Hematopoietic multipotent progenitor cell treated with erythropoietin and hydrocortisone succinate and interleukin-3 and kit ligand, for 15 days (in vitro differentiated cells): ENCODE measurements at places on chromosomes 6 and 20.

- no peak for DNase-seq
Measured at GRCh38 chr6:113209315-113209714, 647.8 kb upstream of the MARCKS start.

GRCh38 chr6:35747877-35748276 is 11.0 kb downstream of the ARMC12 start:
- DNase-seq, result no peak

DNA sequence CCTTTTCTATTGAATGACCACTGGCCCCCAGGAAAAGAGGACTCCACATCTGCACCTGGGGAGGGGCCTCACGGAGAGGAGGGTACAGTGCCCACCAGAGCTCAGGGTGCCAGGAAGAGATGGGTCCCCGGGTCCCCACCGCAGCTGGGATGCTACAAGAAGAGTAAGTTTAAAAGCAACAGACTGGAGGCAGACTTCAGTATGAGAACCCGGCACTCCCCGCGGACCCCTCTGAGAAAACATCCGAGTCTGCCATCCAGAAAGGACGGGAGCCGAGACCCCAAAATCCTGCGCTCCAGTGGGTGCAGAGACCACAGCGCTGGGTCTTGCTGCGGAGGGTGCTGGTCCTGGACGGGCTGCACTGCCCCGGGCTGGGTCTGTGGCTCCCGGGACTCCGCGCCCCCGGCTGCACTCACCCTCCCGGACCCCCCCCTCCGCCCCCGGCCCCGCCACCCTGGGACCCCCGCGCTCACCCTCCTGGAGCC is 350 bp downstream of the HELZ2 start:
- DNase-seq, result no peak

DNA sequence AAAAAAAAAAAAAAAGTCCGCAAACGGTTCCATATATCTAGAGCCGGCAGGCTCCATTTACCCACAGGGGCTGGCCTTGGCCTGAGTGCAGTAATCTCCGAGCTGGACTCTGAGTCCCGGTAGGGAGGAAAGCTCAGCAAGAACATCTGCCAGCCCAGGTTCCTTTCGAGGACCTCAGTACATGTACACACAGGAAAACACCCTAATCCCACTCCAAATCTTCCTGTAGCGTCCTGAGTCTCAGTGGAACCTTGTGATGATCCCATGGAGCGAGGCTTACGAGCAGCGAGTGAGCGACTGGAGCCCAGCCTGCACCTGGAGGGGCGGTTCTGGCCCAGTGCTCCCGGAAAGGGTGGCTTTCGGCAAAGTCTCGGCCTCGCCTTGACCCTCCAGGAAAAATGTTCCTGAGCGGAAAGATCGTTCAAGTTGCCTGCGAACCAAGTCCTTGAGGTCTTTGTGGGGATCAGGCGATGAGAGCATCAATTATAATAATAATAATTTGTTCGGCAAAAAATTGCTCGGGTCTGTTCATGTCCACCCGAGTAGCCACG is 32.1 kb downstream of the PRSS16 start:
- no peak for DNase-seq

- DNase-seq, result no peak
Measured at GRCh38 chr6:143803769-143804568, 39.2 kb upstream of the LTV1 start.

DNA sequence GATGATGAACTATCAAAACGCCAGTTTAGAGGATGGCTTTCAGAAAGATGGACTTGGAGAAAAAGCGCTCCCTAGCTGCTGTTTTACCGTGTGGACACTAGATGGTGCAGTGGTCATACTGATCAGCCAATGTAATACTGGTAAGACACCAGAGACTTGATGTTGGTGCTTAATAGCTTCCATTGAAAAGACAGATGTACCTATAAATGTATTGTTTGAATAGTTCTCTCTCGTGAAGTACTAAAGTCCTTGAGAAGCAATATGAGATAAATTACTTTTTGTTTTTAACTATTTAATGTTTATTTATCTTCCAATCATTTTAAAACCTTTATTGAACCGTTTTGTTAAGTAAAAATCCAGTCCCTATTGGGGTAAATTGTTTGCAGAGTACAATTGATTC is 63.9 kb upstream of the FUCA2 start:
- peak; percentile 65 for DNase-seq

- DNase-seq, result no peak
Measured at GRCh38 chr20:48191200-48191599, 405.9 kb upstream of the SULF2 start.

- no peak for DNase-seq
Measured at GRCh38 chr6:6856538-6857523, 250.9 kb upstream of the RREB1 start.

- DNase-seq, result peak; percentile 93
Measured at GRCh38 chr20:62301773-62302340, 940 bp upstream of the ADRM1 start.

- DNase-seq, result no peak
Measured at GRCh38 chr20:24842918-24843715, 106.0 kb upstream of the CST7 start.

GRCh38 chr6:46444772-46445454 is 46.3 kb downstream of the RCAN2 start:
- DNase-seq, result no peak

GRCh38 chr20:34388000-34388399 is 24.9 kb downstream of the ITCH start:
- no peak for DNase-seq

- DNase-seq, result no peak
Measured at GRCh38 chr6:110214338-110214737, 34.1 kb downstream of the CDC40 start.

DNA sequence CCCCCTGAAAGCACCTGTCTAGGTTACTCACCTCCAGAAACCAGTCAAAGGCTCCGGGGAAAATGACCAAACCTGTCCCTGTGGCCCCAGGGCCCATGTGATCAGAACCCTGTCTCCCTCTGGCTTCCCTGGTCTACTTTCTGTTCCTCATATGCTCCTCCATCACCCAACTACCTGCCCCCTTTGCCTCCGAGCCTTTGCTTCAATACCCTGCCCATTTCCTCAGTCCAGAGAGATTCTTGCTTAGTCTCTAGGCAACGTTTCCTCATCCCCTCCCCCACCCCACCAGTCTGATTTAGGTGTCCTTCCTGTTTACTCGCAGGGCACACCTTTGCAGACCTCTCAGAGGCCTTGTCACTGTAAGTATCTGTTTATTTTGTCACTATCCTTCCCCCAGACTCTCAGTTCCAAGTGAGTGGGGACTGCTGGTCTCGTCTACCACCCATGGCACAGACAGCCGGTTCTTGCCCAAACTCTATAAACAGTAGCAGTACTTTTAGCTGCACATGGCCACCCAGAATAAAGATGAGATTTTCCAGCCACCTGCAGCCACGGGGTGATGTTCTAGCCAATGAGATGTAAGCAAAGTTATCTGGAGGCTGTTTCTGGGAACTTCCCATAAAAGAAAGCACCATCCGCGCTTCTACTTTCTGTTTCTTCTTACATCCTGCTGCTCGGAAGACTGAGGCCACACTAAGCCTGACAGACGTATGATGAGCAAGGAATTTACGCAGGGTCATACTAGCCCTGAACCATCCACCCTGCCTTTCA is 13.3 kb downstream of the ELOVL5 start:
- DNase-seq, result peak; percentile 30

DNA sequence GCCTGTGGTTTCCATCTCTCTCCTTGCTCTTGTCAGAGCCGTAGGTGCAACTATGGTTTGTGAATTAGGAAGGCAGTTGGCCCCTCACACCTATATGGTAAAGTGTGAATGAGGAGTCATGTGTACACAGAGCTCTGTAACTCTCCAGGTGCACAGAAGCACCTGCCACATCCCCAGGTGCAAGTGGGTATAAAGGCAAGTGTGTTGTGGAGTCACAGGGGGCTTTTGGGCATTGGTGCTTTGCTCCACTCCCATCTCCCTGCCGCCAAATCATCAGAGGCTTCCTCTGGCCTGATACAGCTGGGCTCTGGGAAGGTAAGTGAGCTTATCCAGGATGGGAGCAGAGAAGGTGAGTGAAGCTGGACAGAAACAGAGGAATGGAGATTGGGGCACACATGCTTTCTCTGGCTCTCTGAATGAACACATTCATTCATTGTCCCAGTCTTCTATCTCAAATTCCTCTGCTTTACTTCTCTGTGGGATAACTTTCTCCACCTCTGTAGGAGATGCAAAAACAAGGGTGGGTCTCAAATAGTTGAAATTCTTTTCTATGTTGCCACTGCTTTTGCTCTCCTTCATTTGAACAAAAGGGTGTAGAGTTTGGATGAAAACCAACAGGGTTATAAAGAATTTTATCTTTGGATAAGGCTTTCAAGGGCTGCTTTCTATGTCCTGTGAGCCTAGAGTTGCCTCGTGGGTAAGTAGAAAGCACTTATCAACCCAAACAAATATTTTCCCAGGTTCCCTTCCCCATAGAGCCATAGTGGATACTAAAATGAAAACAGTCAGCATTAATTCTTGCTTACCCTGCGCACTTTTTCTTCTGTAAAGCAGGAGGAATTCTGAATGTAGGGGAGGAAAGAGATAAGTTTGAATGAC is 45.0 kb upstream of the RIPOR2 start:
- DNase-seq, result no peak

GRCh38 chr20:63367446-63368055 is 6.4 kb upstream of the CHRNA4 start:
- DNase-seq, result no peak

GRCh38 chr6:80227545-80228105 is 121.2 kb downstream of the BCKDHB start:
- no peak for DNase-seq

GRCh38 chr20:21237956-21238799 is 65.0 kb upstream of the XRN2 start:
- DNase-seq, result no peak

- DNase-seq, result no peak
Measured at GRCh38 chr6:143589162-143589561, 77.6 kb upstream of the FUCA2 start.

- no peak for DNase-seq
Measured at GRCh38 chr6:3509336-3509735, 52.5 kb upstream of the SLC22A23 start.

- DNase-seq, result no peak
Measured at GRCh38 chr6:2624177-2624576, 126.5 kb downstream of the MYLK4 start.

DNA sequence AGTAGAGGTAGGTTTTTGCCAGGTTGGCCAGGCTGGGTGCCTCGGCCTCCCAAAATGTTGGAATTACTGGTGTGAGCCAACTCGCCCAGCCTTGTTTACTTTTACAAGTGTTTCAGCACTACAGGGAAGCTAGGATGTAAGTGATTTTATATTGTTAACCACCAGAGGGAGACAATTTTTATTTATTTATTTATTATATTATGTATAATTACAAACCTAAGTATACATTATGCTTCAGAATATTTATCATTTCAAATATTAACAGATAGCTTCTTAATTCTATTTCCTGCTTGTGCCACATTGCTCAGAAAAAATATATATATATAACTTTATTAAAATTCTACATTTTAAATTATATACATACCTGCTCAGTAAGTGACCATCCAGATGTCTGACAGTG is 9.8 kb downstream of the MMUT start:
- DNase-seq, result peak; percentile 29

DNA sequence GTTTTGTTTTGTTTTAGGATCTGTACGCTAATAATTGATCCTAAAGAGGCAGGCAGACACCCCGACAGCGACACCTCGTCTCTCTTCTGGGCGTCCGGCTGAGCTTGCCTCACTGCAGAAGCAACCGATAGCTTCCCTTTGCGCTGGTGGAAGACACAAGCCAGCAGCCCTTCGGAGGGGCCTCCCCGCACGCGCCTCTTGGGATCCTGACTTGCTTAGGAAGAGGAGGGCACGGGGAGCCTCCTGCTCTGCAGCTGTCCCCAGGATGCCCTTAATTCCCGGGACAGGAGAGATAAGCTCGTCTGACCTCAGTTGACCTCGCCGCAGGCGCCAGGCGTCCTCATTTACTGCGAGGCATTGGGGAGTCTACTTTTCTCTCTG is 94.0 kb downstream of the CD83 start:
- DNase-seq, result no peak

- DNase-seq, result no peak
Measured at GRCh38 chr6:330948-331347, 38.7 kb downstream of the DUSP22 start.

GRCh38 chr20:31837896-31838397 is 7.5 kb downstream of the FOXS1 start:
- DNase-seq, result no peak

GRCh38 chr6:29847871-29848630 is 20.4 kb downstream of the HLA-G start:
- peak; percentile 77 for DNase-seq

GRCh38 chr6:38105066-38105465 is 285.5 kb downstream of the ZFAND3 start:
- no peak for DNase-seq
